Kidney (tissue), 22 donors: ENCODE measurements at places on chromosomes 1 and 21. TPM values are rescaled to one million over a fixed set of nuclear protein-coding genes. Genes with fewer than 3 reads are reported as not detected.
A peak's percentile ranks its signal among the peaks of the same experiment; 100 is the strongest.

DNA sequence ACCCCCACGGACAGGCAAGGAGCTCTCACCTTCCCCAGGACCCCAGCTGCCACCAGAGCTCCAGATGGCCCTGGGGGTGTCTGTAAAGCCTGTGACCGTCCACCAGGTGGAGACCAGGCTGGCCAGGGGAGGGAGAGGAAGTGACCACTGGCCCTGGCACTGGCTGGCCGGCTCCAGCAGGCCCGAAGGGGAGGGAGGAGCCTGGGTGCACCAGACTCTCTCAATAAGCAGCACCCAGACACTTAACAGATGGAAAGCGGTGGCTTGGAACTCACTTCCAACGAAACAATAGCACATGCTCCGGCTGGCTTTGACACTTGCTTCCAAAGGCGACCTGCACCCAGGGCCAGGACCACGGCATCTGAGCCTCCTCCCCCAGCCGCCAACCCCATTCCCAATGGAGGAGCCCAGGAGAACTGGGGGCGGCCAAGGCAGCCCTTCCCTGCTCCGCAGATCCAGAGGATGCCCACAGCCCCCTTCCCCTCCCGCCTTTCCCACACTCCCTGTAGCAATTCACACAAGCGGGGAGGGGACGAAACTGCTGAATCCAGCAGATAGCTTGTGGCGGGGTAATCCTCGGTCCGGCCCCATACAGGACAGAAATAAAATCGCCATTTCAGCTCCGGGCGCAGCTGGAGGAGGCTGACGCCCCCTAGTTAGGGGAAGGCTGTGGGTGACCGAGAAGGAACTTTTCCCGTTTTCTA lies 742 bp upstream of the PDE9A start:
- peak; percentile 95 for DNase-seq

PPFIA4 gene
- 1.7 TPM for total RNA-seq

GRCh38 chr1:226406401-226406881 lies 1.5 kb downstream of the PARP1 start:
- DNase-seq, result no peak

DNA sequence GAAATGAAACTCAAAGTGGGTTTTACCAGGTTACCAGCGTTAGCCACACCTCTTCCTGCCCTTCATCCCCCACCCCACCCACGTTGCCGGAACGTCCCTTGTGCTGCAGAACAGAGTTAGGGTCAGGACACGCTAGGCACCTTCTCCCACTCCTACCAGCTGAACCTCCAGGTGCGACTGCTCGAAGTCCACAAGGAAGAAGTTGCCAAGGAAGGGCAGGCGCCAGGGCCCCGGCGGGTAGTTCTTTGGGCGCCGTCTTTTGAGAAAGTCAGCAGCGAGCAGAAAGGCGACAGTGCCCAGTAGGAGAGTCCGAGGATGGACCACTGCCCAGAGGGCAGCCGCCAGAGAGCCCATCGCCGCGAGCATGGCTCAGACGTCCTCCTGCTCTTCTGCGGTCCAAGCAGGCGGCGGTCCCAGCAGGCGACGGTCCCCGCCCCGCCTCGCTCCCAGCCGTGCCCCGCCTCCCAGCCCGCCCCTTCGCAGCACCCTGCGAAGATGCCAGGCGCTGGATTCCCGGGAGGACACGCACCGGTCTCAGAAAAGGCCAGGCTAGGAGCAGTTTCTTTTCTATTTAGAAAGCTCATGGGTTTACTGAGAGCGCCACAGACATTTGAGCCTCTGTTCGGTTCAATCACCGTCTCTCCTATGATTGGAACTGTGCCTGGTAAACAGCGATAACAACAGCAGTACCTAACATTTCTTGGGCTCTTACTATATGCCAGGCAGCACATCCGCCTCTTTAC lies at the start of gene CYP2J2:
Gene CYP2J2 (minus strand): TSS at position 393 of the 743 bp plus-strand sequence. CDS start 27 bp downstream, at position 366.
- DNase-seq, result peak; percentile 58

RABGAP1L gene
- 48.5 TPM for total RNA-seq

DCLRE1B gene
- 6.1 TPM for total RNA-seq

DNA sequence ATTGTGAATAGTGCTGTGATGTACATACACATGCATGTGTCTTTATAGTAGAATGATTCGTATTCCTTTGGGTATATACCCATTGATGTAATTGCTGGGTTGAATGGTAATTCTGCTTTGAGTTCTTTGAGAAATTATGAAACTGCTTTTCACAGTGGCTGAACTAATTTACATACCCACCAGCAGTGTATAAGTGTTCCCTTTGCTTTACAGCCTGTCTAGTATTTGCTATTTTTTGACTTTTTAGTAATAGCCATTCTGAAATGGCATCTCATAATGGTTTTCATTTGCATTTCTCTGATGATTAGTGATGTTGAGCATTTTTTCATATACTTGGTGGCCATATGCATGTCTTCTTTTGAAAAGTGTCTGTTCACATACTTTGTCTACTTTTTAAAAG lies 54.5 kb upstream of the FAM78B start:
- no peak for DNase-seq

SAMD11 gene
- 21.4 TPM for total RNA-seq
